ENCODE measurements at places on chromosomes 4 and X. TPM values are rescaled to one million over a fixed set of nuclear protein-coding genes. Genes with fewer than 3 reads are reported as not detected.

DOCK11 gene
- 32.7 TPM for total RNA-seq

GAGE13 gene
- not detected for total RNA-seq

SPANXA1 gene
- 2.1 TPM for total RNA-seq

PDCL2 gene
- total RNA-seq, result not detected

FAT4 gene
- total RNA-seq, result 3.2 TPM

DNA sequence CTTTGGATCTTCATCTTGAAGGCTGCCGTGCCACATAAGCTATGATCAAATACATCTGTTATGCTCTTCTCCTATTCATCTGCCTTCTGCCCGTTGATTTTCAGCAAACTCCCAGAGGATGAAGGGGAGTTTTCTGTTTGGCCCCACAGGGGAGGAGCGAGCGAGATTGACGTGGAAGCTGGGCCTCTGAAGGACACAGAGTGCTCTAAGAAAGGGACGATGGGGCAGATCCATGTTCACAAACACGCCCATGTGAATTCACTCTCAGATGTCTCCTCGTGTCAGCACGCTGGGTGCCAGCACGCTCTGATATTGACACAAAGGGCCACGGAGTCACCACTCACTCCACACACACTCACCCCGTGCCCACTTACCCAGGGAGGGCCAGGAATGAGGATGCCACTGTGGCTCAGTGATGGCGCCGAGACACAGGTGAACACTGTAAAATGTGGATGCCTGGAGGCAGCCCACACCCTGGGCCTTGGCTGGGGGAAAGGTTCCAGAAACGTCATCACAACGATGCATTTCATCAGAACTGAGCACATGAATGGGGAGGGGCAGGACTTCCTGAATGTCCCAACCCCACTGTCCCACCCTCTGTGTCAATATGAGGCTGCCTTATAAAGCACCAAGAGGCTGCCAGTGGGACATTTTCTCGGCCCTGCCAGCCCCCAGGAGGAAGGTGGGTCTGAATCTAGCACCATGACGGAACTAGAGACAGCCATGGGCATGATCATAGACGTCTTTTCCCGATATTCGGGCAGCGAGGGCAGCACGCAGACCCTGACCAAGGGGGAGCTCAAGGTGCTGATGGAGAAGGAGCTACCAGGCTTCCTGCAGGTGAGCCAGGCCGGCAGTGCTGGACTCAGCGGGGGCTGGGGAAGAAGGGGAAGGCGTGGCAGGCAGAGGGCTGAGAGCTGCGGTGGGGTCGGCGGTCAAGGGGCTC lies at the start of gene S100P:
Gene S100P, plus strand, starts transcription at position 648 of the 946 bp plus-strand sequence. Its CDS starts 55 bp downstream, at position 703.
- no peak for DNase-seq

- DNase-seq, result peak; percentile 91
Observed at GRCh38 chr4:165325732-165326512, 1.5 kb upstream of the MSMO1 start.

- no peak for DNase-seq
Observed at GRCh38 chrX:9784332-9784731, 1.9 kb upstream of the SHROOM2 start.

DNA sequence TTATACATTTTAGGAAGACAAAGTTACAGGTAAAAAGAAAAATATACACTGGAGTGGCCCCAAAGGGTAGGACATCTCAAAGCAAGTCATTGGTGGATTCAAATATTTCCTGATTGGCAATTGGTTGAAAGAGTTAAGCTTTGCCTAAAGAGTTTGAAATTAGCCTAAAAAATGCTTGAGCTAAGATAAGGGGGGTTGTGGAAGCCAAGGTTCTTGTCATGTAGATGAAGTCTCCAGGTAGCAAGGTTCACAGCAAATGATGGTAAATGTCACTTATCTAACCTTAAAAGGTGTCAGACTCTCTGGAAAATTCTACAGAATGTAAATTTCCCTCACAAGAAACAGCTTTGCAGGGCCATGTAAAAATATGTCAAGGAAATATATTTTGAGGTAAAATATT lies 596.7 kb downstream of the FAT4 start:
- DNase-seq, result no peak

DNA sequence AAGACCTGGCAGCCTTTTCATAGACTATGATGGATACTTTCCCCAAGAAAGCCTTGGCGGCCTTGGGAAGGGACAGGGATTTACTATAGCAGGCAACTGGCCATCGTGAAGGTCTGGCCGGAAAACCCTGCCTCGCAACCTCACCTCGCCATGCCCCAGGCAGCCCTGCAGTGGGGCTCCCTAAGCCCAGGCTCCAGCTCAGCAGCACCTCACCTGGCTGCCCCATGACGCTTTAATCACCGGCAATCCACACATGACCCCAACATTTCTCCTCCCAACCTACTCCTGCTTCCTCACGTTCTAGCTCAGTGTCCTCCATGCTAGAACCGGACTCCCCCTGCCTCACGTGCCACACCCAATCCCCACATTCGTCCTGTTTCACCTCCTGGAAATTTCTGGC lies 82.4 kb downstream of the NSUN7 start:
- no peak for DNase-seq

GRCh38 chr4:141347684-141348083 lies 127.0 kb downstream of the ZNF330 start:
- no peak for DNase-seq

GRCh38 chrX:57156397-57157049 lies 19.3 kb upstream of the SPIN2A start:
- DNase-seq, result peak; percentile 12
